ENCODE measurements at places on chromosomes 4 and X. TPM values are rescaled to one million over a fixed set of nuclear protein-coding genes. Genes with fewer than 3 reads are reported as not detected.

GRCh38 chrX:45295259-45295986 is 94.7 kb upstream of the DIPK2B start:
- no peak overlapping the region for H3K4me3 ChIP-seq
- H3K4me1 ChIP-seq, result peaks cover 11% of the 10 kb centered on the region
- no peak overlapping the region for H3K27ac ChIP-seq
- peaks cover 7% of the 10 kb centered on the region for H3K27me3 ChIP-seq
- peak; percentile 34 for DNase-seq

DNA sequence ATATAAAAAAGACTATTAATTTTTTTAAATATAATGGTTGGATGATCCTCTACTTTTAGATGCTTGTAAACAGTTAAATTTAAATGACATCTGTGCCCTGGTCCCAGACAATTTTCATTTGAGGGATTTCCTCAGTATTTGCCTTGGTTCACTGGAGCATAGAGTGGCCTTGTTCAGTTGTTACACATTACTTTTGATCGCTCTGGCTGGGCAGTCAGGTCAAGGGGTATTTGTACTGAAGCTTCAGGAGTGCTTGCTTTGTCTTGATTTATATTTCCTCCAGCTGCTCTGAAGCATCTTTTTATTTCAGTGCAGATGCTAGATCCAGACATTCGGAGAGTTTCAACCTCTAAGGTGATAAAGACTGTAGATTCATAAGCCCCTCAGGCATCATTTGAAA is 50.0 kb downstream of the COMMD8 start:
- H3K36me3 ChIP-seq, result no peaks in the 10 kb centered on the region
- no peak for DNase-seq
- H3K4me1 ChIP-seq, result no peaks in the 10 kb centered on the region
- H3K4me3 ChIP-seq, result no peak overlapping the region
- H3K27ac ChIP-seq, result no peak overlapping the region

DNA sequence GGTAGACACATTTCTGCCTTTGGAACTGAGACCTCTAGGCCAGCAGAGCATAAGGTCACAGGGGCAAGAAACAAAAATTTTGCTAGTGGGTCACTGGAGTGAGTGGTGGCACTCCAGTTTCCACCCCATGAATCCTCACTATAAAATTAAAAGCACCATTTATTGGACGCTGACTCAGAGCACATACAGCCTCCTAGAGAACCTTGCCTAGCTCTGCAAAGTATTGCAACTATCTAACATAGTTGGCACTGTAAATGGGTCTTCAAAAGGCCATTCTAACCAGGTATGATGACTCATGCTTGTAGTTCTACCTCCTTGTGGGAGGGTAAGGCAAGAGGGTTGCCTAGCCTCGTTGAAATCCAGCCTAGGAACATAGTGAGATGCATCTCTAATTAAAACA is 25.1 kb downstream of the RRAGB start:
- DNase-seq, result no peak
- no peaks in the 10 kb centered on the region for H3K4me1 ChIP-seq
- no peak overlapping the region for H3K4me3 ChIP-seq
- H3K27me3 ChIP-seq, result no peaks in the 10 kb centered on the region
- no peak overlapping the region for H3K27ac ChIP-seq

BBS12 gene
- 2.4 TPM for total RNA-seq

SMPX gene
- total RNA-seq, result not detected

DNA sequence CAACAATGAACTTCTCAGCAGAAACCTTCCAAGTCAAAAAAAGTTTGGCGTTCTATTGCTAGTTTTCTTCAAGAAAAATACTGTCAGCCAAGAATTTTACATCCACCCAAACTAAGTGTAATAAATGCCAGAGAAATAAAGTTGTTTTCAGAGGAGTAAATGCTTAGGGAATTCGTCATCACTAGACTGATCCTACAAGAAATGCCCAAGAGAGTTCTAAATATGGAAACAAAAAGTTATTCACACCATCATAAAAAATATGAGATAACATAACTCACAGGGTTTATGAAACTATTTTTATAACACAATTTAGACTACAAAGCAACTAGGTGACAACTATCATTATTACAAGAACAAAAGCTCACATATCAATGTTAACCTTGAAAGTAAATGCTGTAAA is 259.5 kb upstream of the GABRA2 start:
- H3K36me3 ChIP-seq, result no peaks in the 10 kb centered on the region
- H3K27me3 ChIP-seq, result no peaks in the 10 kb centered on the region
- H3K27ac ChIP-seq, result no peak overlapping the region
- H3K4me1 ChIP-seq, result no peaks in the 10 kb centered on the region

GRCh38 chrX:71095981-71096759 is 519 bp downstream of the FOXO4 start:
- H3K27ac ChIP-seq, result peak overlapping the region; percentile 77
- peaks cover 20% of the 10 kb centered on the region for H3K36me3 ChIP-seq
- peak; percentile 6 for DNase-seq
- H3K4me3 ChIP-seq, result peak overlapping the region; percentile 92

- DNase-seq, result no peak
- no peak overlapping the region for H3K27ac ChIP-seq
- H3K27me3 ChIP-seq, result no peaks in the 10 kb centered on the region
- peaks cover 19% of the 10 kb centered on the region for H3K4me1 ChIP-seq
- H3K36me3 ChIP-seq, result no peaks in the 10 kb centered on the region
Measured at GRCh38 chr4:155403886-155404285, 27.1 kb upstream of the MAP9 start.

SLC6A8 gene
- 27.4 TPM for total RNA-seq

- no peaks in the 10 kb centered on the region for H3K27me3 ChIP-seq
- no peaks in the 10 kb centered on the region for H3K36me3 ChIP-seq
- no peaks in the 10 kb centered on the region for H3K4me1 ChIP-seq
- DNase-seq, result no peak
- no peak overlapping the region for H3K4me3 ChIP-seq
Measured at GRCh38 chr4:97140545-97140944, 1002.7 kb downstream of the STPG2 start.

- no peaks in the 10 kb centered on the region for H3K27me3 ChIP-seq
- no peak overlapping the region for H3K27ac ChIP-seq
- no peak for DNase-seq
- H3K4me1 ChIP-seq, result no peaks in the 10 kb centered on the region
Measured at GRCh38 chrX:99613041-99613440, 797.0 kb downstream of the PCDH19 start.

DNA sequence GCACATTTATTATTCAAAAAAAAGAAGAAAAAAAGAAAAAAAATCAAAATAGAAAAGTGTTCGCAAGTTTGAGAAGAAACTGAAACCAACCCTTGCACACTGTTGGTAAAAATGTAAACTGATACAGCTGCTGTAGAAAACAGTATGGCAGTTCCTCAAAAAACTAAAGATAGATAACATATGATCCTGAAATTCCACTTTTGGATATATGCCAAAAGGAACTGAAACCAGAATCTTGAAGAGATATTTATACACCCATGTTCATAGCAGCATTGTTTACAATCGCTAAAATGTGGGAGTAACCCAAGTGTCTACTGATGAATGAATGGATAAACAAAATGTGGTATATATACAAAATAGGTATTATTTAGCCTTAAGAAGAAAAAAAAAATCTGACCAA is 155.4 kb downstream of the TBCK start:
- H3K36me3 ChIP-seq, result no peaks in the 10 kb centered on the region
- H3K27ac ChIP-seq, result no peak overlapping the region
- H3K4me1 ChIP-seq, result no peaks in the 10 kb centered on the region
- H3K27me3 ChIP-seq, result no peaks in the 10 kb centered on the region
- DNase-seq, result no peak

- DNase-seq, result no peak
- H3K36me3 ChIP-seq, result no peaks in the 10 kb centered on the region
- no peaks in the 10 kb centered on the region for H3K27me3 ChIP-seq
- H3K4me1 ChIP-seq, result no peaks in the 10 kb centered on the region
- H3K4me3 ChIP-seq, result no peak overlapping the region
Measured at GRCh38 chr4:48629458-48629857, 139.4 kb downstream of the ZAR1 start.

KLB gene
- total RNA-seq, result 0.09 TPM

DNA sequence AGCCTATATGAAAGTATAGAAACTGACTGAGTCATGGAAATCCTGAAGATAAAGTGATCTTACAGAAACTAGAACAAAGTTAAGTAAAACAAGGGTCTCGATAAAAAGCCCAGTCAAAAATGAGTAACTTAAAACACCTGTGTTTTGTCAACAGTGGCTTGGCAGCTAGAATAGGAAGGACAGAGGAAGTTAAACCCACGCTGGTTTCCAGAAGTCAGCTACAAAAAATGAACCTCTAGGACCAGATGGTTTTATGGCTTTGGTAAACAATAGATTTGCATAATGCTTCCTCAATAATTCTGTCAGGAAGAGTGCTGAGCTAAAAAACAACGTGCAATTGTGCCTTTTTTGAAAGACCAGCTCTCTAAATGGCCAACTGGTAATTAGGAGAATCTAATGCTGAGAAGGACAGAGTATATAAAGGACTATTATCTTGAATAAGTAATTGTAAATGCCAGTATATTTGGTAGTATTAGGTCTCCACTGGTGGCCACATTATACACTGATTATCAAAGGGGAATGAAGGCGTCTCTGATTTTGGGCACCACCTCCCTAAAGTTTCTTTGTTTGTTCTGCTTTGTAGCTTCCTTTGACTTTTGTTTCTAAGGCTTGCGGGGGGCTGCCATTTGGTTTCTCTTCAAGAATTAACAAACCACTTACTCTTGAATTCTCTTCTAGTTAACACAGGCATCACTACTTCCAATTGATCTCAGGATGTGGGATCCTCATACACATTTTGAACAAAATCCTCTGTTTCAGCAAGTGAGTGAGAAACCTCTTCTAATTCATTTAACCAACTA is 72.2 kb upstream of the PPP3CA start:
- H3K4me3 ChIP-seq, result no peak overlapping the region
- H3K4me1 ChIP-seq, result no peaks in the 10 kb centered on the region
- DNase-seq, result no peak

DNA sequence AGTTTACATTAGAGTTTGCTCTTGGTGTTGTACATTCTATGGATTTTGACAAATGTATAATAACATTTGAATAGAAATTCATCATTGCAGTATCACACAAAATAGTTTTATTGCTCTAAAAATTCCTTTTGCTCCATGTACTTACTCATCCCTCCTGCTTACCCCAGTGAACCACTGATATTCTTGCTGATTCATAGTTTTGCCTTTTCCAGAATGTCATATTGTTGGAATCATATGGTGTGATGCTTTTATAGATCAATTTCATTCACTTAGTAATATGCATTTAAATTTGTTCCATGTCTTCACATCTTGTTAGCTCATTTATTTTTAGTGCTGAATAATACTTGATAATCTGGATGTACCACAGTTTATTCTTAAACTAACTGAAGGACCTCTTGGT is 1593.2 kb downstream of the C4orf33 start:
- DNase-seq, result no peak
- no peak overlapping the region for H3K27ac ChIP-seq
- H3K27me3 ChIP-seq, result no peaks in the 10 kb centered on the region
- H3K36me3 ChIP-seq, result no peaks in the 10 kb centered on the region
- H3K4me1 ChIP-seq, result no peaks in the 10 kb centered on the region

INTU gene
- total RNA-seq, result 4.8 TPM

GRCh38 chrX:154484255-154485149 is 1.9 kb downstream of the UBL4A start:
- H3K4me3 ChIP-seq, result peak overlapping the region; percentile 68
- H3K27ac ChIP-seq, result no peak overlapping the region
- H3K36me3 ChIP-seq, result peaks cover 52% of the 10 kb centered on the region
- H3K27me3 ChIP-seq, result no peaks in the 10 kb centered on the region
- H3K4me1 ChIP-seq, result peaks cover 6% of the 10 kb centered on the region

ARHGAP10 gene
- total RNA-seq, result 6.1 TPM

NAP1L2 gene
- total RNA-seq, result not detected

STOX2 gene
- 10.0 TPM for total RNA-seq

DNA sequence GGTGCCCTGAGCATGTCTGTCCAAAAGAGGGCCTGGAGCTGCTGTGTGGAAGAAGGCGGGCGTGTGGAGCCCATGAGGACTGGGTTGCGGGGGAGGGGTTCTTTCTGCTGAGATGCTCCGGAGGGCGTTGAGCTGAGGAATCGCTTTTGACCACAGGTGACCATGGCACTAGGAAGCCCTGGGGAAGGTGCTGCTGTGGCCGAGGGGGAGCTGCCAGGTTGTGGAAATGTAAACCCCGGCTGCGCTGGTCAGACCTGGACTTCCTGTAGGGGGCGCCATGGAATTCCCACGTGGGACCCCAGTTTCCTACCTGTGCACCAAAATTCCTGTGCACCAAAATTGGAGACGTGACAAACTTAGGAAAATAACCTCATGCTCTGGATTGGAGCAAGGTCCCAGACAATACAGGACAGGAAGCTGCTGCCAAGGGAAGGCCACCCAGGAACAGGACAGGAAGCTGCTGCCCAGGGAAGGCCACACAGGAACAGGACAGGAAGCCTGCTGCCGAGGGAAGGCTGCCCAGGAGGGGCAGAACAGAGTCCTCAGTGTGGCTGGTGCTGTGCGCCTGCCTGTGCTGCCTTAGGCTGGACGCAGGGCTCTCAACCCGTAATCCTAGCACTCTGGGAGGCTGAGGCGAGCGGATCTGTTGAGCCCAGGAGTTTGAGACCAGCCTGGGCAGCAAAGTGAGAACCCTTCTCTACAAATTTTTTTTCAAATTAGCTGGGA is 28.4 kb upstream of the UVSSA start:
- H3K27me3 ChIP-seq, result no peaks in the 10 kb centered on the region
- peaks cover 60% of the 10 kb centered on the region for H3K36me3 ChIP-seq
- H3K27ac ChIP-seq, result no peak overlapping the region
- no peaks in the 10 kb centered on the region for H3K4me1 ChIP-seq
- no peak overlapping the region for H3K4me3 ChIP-seq
- no peak for DNase-seq

POLN gene
- 5.2 TPM for total RNA-seq

GRCh38 chr4:122619611-122620010 is 1.3 kb downstream of the IL21 start:
- H3K36me3 ChIP-seq, result no peaks in the 10 kb centered on the region
- H3K4me1 ChIP-seq, result no peaks in the 10 kb centered on the region
- no peak for DNase-seq
- H3K4me3 ChIP-seq, result no peak overlapping the region

GRCh38 chr4:40306976-40307375 is 28.2 kb upstream of the CHRNA9 start:
- DNase-seq, result no peak
- peaks cover 3% of the 10 kb centered on the region for H3K4me1 ChIP-seq
- no peak overlapping the region for H3K27ac ChIP-seq
- no peaks in the 10 kb centered on the region for H3K27me3 ChIP-seq

UCHL1 gene
- 19.3 TPM for total RNA-seq

RASGEF1B gene
- total RNA-seq, result 36.3 TPM

DNA sequence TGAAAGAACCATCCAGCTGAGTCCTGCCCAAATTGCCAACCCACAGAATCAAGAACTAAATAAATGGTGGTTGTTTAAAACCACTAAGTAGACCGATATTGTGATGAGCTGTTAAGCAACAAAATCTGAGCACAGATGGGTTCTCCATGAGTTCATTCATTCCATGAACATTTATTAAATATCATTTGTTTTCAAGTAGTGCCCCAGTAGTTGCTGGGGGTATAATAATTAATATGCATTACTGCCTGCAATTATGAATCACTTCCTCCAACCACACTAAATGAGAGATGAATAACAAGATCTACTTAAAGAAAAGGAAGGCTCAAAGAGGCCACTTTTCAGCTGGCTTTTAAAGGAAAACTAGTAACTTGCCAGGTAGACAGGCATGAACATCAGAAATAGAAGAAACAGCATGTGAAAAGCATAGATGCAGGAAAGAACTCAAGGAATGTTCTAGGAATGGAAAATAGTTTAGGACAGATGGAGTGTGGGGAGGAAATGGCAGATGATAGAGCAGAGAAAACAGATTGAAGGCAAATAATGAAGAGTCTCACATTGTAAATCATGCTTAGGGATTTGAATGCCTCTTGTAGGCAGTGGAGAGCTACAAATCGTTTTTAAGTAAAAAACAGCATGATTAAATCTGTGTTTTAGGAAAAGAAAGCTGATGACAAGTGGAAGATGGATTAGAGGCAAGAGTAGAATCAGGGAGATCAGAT is 641.7 kb upstream of the DIPK2B start:
- peaks cover 45% of the 10 kb centered on the region for H3K4me1 ChIP-seq
- H3K27me3 ChIP-seq, result no peaks in the 10 kb centered on the region
- peak overlapping the region; percentile 43 for H3K4me3 ChIP-seq
- H3K27ac ChIP-seq, result peak overlapping the region; percentile 34
- no peak for DNase-seq

Data from Calu3 (cell line).